ENCODE measurements at places on chromosomes 11 and 22.

GRCh38 chr11:101128571-101129202, 926 bp downstream of the PGR start:
- DNase-seq, result no peak

DNA sequence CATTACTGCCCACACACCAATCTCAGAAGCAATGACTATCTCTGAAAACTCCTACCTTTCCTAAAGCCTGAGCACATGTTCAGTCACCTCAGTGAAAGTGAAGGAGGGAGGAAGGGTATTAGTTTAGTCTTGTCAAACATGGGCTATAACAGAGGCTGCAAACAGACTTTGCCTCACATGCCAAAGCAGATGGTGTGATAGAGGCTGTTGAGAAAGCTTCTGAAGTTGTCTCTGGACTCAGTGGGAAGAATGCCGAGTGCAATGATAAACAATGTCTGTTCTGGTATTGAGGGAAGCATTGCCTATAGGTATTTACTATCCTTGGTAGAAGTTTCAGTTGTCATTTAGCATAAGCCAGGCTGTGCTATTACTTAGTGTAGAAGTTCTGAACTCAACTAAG, 314.5 kb upstream of the CCDC90B start:
- DNase-seq, result no peak

DNA sequence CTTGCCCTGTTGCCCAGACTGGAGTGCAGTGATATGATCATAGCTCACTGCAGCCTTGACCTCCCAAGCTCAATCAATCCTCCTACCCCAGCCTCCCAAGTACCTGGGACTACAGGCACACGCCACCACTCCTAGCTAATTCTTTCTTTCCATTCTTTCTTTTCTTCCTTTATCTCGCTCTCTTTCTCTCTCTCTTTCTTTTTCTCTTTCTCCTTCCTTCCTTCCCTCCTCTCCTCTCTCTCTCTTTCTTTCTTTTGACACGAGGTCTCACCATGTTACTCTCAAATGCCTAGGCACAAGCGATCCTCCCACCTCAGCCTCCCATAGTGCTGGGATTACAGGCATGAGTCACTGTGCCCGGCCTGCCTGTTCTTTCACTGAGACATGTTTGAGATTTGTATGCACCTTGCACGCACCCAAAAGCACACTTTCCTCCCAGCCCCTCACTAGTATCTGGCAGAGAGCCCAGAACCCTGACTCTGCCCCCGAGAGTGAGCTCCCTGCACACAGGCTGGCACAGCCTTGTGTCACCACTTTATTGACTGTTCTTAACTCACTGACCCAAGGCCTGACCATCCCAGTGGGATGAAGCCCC, 56.8 kb downstream of the CD6 start:
- DNase-seq, result peak; percentile 66

- no peak for DNase-seq
Measured at GRCh38 chr11:46677169-46677568, 23.2 kb downstream of the ARHGAP1 start.

GRCh38 chr11:44950031-44950624, 555 bp downstream of the TP53I11 start:
- peak; percentile 16 for DNase-seq

- no peak for DNase-seq
Measured at GRCh38 chr11:926341-926916, 759 bp downstream of the AP2A2 start.

DNA sequence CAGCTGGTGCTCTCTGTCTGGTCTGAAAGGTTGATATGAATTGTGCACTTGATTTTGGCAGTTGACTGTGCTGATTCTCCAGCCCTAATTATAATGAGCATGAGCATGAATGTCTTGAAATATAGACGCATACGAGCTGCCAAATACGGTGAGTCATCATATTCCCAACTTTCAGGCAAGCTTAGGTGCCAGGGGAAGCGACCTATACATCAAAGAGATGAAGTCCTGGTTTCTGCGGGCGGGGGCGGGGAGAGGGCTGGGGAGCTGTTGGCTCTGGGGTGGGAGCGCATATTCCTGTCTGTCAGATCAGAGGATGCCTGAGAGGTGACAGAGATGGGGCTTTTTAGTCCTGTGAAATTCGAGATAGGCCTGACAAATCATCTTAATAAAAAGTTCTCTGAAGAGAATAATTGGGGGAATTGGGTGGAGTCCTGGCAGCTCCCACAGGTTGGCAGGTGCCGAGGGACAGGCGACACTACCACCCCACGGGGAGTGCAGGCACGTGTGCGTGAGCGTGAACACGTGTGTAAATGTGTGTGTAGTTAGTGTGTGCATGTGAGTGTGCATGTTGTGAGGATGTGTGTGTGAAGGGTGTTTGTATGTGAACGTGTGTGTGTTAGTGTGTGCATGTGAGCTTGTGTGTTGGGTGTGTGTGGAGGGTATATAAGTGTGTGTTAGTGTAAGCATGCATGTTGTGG, 865.3 kb downstream of the TBC1D22A start:
- no peak for DNase-seq

DNA sequence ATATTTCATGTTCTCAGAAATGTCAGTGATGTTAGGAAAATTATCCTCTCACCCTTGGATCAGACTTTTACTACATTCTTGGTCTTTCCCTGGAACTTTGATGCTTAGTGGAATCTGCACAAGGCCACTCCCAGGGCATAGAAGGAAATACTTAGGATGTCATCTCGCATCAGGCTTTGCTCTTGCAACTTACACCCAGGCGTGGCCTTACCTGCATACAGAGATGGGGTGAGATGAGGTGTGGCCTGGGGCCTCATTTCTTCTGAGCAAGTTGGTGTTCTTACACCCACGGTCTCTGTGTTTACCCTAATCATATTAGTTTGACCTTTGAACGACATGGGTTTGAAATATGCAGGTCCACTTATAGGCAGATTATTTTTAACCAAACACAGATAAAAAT, 19.0 kb upstream of the OR52K2 start:
- no peak for DNase-seq

- DNase-seq, result no peak
Measured at GRCh38 chr11:75301601-75302345, 49.7 kb downstream of the ARRB1 start.

GRCh38 chr22:46230262-46230901, 19.7 kb downstream of the CDPF1 start:
- DNase-seq, result no peak

GRCh38 chr22:27212617-27213177, 555.3 kb downstream of the MIAT start:
- no peak for DNase-seq

GRCh38 chr11:68692871-68693483, 8.6 kb downstream of the GAL start:
- DNase-seq, result no peak

DNA sequence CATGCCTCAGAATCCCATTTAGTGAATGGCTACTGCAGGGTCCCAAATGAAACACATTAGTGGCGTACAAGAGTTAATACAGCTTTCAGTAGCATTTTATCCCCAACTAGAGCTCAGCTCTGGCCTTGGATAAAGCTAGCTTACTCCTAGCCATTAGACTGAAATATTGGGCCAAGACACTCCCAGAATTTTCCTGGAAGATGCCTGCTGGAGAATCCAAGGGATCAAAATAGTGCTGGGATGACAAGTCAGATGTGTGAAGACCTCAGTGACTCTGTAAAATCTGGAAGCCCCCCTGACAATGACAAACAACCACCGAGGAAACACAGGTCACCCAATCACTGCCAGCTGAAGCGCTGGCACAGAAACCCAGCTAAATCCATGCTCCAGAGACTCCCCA, 303.1 kb upstream of the SORL1-AS1 start:
- no peak for DNase-seq

GRCh38 chr11:36090356-36091109, 146.7 kb downstream of the LDLRAD3 start:
- DNase-seq, result no peak

- DNase-seq, result no peak
Measured at GRCh38 chr11:102239911-102240310, 77.4 kb upstream of the BIRC3 start.

GRCh38 chr11:94597896-94598295, 30.7 kb downstream of the PIWIL4 start:
- no peak for DNase-seq

GRCh38 chr11:3947061-3947460, 91.6 kb downstream of the STIM1 start:
- DNase-seq, result peak; percentile 57

- no peak for DNase-seq
Measured at GRCh38 chr11:93905384-93905783, 55.0 kb upstream of the VSTM5 start.

DNA sequence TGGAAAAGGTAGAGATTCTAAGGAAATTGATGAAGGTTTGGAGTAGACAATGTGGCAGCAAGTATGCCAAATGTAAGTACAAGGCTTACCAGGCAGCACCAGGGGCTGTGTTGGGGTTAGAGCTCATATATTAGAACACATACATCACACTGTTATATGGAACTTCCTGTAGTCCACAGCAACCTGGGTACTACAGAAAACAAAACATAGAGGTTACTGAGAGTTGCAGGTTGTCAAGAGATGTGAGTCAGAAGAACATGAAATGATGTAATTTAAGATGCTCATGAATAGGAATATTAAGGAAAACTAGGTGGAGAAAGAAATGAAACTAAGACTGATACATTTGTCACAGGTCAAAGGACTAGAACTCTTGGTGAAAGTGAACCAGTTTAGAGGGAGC, 22.0 kb downstream of the FAT3 start:
- DNase-seq, result no peak

DNA sequence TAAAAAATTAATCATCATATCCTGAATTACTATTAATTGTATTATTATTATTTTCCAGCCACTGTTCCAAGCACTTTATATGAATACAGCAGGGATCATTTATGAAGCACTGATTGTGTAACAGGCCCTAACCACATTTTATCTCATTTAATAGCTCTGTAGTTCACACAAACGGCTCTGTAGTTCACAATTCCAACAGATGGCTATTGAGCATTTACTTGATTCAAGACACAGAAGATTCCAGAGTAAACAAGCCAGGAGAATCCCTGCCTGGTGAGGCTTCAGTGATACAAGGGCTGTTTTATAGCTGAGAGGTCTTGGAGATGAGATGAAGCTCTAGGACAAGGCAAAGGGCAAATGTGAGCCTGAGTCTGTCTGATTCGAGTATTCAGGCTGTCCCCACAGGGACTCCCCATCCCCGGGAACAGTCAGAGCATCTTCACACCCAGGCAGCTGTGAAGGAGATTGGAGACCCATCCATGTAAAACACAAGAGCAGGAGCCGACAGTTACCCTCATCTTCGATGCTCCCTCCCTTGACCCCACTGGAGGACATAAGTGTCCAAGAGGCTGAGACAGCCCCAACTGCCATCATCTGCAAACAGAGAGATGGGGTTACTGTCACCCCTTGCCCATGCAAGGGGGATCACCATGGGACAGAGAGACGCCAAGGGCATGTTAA, 222.5 kb downstream of the MN1 start:
- DNase-seq, result no peak

DNA sequence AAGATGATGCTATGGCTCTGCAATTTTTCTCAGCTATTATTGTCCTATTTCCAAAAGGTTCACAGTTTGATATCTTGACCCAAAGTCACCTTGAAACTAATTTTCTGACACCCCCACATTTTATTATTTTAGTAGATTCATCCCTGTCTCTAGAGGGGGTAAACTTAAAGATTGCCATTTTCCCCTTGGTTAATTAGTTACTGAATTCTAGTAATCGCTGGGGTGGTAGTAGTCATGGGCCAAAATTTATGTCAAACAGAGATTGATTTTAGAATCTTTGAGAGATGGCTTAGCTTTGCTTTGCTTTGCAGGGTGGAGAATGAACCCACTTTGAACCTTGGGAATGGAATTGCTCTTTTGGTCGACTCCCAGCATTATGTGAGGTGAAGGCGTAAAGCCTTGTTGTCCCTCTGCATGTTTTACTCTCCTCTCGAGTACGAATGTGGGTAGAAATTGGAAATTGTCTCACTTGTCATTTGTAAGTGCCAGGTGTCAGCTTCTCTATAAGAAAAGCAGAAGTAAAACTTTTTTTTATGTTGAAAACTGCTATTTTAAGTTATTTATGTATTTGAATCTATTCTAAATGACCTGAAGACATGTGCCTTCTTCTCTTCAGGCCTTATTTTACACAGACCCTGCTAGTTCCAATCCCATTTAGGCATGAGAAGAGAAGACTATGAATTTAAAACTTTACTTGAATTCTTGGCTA, 42.4 kb upstream of the RCE1 start:
- DNase-seq, result no peak

GRCh38 chr11:101133190-101133589, 3.6 kb upstream of the PGR start:
- DNase-seq, result no peak

DNA sequence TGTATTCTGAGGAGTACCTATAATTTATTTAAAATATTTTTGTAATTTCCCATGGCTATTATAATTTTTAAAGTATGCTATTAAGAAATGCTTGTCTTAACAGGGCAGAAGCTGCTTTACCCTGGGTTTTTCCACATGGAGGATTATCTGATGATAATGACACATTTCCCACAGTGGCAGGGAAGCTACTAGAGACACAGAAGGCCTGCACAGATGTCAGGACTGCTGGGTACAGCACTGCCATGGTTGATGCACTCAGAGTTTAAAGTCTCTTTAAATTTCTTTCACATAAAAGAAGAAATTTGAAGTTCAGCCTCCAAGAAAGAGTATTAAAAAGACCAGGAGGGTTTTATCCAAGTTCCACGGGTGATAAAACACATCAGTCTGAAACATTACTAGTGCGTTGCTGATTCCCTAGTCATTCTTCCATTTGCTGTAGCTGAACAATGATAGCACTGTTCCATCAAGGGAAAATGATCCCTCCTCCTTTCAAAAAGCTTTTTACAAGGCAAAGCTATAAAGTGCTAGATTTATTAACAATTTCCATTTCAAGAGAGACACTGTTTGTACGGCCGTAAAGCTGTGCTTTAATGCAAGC, 363.0 kb downstream of the CNTN5 start:
- DNase-seq, result no peak

GRCh38 chr11:58561394-58562098, 14.1 kb downstream of the LPXN start:
- no peak for DNase-seq

- no peak for DNase-seq
Measured at GRCh38 chr11:10331548-10332289, 26.8 kb downstream of the ADM start.

- DNase-seq, result peak; percentile 18
Measured at GRCh38 chr11:44726283-44727113, at the start of gene TSPAN18. TSS of gene TSPAN18 (plus strand) at chr11:44726962. CDS start at chr11:44906417, 179,455 bp downstream.

DNA sequence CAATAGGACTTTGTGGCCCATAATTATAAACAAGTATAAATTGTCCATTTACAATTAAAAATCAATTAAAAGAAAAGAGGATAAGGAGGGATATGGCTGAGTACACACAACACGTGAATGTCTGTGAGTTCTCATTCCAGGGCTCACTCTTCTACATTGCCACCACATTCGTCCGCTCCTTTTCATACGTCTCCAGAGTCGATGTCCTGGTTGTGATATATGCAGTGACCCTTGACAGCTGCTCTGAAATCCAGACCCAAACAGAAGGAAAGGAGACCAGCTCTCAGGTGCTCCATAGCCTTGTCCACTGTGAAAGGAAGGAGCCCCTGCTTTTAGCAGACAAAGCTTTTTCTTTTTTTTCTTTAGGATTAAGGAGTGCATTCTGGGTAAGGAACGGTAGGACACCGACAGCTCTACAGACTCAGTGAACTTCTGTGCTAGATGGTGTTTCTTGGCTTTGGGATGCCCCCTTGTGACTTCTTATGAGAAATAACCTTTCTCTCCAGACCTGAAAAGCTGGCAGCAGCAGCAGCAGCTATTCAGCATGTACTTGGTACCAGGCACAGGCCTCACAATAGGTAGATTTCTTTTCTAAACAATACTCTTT, 19.7 kb upstream of the DNAJB13 start:
- no peak for DNase-seq

- no peak for DNase-seq
Measured at GRCh38 chr11:120811731-120812130, 212.2 kb upstream of the TBCEL start.

GRCh38 chr11:69804769-69805508, 14.3 kb downstream of the FGF3 start:
- DNase-seq, result no peak
